ENCODE measurements at places on chromosomes 2 and 18. TPM values are rescaled to one million over a fixed set of nuclear protein-coding genes. Genes with fewer than 3 reads are reported as not detected.

DNA sequence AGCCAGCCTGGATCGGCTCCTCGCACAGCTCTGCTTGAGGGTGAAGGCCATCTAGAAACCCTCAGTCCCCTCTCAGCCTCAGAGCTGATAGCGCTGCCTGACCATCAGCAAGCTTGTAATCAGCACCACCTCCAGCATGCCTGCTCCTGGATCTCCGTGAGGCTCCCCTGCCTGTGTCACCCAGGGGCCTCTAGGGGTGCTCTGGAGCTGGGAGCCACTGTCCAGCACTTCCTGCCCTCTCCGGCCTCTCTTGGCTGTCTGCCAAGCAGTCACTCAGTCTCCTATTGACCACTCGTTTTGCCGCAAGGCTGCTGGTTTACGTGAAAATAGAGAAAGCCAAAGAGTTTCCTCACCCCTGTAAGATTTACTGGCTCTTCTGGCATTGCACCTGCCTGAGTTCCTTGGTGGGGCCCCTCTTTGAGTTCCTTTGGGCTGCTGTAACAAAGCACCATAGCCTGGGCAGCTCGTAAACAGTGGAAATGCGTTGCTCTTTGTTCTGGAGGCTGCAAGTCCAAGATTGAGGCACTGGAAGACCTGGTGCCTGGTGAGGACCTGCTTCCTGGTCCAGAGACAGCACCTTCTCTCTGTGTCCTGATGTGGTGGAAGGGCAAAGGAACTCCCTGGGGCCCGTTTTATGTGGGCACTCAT lies 17.9 kb downstream of the CAPN10 start:
- peak; percentile 94 for DNase-seq

CDH19 gene
- 0.27 TPM for total RNA-seq

KYNU gene
- total RNA-seq, result 64.2 TPM

- no peak for DNase-seq
Observed at GRCh38 chr2:127413782-127414637, 4.2 kb upstream of the PROC start.

SLC66A2 gene
- 19.5 TPM for total RNA-seq

DNA sequence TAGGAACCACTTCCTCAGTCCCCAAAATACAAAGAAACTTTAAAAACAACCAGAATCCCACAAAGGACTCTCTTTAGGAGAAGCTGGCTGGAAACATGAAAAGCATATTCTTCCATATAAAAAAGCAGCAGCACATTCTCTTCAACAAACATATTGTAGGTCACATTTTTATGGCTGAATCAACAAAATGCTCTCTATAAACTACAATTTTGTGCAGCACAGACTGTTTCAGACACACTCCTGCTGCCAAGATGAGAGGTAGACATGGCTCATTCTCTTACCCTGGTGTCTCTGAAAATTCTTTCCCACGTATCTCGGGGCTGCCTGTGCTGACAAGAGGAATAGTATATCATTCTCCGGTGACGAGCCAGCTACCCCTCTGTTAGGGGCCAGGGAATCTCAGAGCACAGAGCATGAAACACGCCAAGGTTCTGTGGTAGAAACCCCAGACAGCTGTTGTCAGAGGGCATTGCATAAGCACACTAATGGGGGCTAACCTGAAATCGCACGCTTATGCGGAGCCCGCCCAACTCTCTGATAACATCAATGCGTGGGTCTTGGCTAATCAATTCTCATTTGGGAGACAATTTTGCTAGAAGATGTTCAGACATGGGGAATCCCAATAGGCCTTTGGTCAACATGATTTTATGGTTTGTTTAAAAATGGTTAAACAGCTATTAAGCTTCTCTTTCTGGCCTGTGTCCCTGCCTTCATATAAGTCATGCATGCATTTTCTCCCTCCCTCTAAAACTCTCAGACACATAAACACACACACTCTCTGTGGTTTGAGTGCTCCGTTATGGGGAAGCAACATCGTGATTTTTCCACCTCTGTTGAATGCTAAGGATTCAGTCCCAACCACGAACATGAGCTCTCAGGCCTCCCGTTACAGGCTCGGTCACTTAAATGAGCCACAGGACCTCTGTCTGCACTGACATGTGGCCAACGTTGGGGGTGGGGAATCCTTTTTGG lies 177.5 kb downstream of the INO80D start:
- no peak for DNase-seq

DNA sequence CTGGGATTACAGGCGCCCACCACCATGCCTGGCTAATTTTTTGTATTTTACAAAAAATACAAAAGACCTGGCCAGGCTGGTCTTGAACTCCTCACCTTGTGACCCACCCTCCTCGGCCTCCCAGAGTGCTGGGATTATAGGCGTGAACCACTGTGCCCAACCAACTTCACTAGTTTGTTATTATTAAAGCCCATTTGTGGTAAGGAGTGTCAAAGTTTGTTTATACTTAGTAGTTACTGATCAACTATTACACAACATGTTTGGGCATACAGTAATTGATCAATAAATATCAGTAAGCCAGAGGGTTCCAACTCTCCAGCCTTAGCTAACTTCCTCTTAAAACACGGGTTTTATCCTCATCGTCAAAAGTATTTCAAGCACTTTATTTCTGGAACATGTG lies 67.5 kb upstream of the ZNG1B start:
- DNase-seq, result peak; percentile 24

GRCh38 chr2:16741498-16741897 lies 75.9 kb upstream of the CYRIA start:
- DNase-seq, result no peak
